ENCODE measurements at places on chromosomes 13 and 19.

DNA sequence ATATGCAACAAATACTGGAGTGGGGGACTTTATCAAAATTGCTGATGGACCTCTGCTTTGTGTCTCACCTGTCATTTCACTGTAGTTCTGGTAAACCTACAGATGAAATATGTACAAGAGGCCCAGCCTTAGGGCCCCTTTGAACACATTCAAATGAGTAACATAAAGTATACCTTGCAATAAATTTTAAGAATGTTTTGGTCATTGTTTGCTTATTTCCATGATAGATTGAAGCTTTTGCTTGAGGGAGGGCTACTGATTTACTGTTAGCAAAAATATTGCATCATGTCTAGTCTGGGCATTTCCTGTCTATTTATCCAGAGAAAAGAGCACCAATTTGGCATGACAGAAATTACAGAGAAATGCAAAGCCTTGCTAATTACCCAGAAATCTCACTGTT lies 705.5 kb upstream of the PCDH9 start:
- DNase-seq, result no peak

GRCh38 chr19:18597809-18598660 lies 8.6 kb downstream of the CRLF1 start:
- DNase-seq, result peak; percentile 51

DNA sequence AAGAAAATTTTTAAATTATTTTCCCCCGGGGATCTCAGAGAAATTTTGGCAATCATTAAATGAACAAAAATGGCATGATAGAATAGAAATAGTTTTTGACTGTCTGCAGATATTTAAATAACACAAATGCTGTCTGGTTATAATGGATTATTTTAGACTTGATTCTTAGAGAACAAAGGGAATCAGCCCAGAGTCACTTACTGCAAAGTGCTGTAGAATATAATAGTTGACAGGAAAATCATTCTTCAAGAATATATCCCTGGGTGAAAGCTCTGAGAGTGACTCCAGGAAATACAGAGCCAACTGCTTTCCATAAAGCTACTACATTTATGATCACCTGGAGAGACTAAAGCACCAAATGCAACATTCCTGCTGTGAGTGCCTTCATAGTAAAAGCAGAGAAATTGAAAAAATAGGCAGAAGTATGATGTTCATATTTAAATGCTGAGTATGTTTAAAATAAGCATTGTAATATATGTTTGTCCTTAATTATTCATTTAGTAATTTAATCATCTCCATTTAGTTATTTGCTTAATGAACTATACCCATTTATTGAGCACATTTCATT lies 1765.8 kb downstream of the SLITRK1 start:
- no peak for DNase-seq

DNA sequence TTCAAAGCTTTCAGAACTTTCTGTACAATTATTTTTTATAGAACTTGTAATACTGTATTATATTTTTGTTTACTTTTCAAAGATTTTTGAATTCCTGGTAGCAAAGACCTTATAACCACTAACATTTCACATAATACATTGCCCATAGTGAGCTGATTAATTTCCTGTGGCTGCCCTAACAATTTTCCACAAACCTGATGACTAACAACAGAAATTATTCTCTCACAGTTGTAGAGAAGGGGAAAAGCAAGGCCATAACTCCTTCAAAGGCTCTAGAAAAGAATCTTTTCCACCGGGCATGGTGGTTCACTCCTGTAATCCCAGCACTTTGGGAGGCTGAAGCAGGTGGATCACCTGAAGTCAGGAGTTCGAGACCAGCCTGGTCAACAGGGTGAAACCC lies 19.1 kb downstream of the KLF12 start:
- DNase-seq, result no peak
